ENCODE measurements at places on chromosomes 7 and 10.
A peak's percentile ranks its signal among the peaks of the same experiment; 100 is the strongest.

DNA sequence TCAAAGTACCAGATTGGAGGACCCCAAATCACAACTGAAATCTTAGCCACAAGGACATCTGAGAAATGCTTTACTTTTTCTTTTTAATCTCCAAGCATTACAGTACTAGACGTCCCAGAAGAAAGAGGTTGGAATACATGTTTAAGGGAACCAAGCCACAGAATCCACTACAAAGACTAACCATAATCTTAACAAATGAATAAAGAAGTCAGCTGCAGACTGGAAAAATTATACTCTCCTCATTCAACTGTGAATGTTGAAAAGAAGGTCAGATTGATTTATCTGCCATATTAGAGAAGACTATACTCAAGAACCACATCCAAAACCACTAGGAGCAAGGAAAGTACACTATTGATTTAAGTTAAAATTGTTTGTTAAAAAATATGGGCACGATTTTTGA is 102.1 kb upstream of the ABCB5 start:
- DNase-seq: no peak

DNA sequence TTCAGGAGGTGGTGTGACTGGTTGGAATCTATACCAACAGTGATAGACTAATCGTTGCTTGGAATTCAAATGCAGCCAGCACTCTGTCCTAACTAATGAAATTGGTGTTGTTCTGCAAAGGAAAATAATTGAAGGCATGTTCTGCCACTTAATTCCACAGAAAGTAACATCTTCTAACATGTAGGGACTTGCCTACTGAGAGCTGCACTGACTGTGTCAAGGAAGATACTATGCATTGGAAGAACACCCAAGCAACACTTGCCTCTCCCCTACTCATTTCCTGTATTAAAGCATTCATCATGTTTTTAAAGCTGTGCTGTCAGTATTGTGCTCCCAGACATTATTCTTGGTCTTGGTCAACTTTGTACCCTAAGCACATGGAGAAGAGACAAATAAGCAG is 2.7 kb upstream of the CYP3A7 start:
- no peak for DNase-seq

GRCh38 chr7:8221567-8221966 is 40.4 kb downstream of the ICA1 start:
- DNase-seq: no peak

GRCh38 chr10:120671491-120671890 is 179.7 kb upstream of the WDR11 start:
- DNase-seq: no peak

DNA sequence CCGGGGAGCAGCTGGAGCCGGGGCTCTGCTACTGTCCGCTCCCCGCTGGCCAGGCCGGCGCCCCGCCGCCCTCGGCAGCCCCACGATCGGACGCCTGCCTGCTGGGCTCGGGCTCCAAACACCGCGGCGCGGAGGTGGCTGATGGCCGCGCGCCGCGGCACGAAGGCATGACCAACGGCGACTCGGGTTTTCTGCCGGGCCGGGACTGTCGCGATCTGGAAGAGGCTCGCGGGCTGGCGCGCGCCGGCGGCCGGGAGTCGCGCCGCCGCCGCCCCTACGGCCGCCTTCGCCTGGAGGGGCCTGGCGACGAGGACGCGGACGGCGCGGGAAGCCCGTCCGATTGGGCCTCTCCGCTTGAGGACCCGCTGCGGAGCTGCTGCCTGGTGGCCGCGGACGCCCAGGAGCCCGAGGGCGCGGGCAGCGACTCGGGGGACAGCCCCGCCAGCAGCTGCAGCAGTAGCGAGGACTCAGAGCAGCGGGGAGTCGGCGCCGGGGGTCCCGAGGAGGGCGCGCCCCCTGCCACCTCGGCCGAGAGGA is 570 bp downstream of the TBC1D12 start:
- no peak for DNase-seq

GRCh38 chr10:61733358-61733940 is 70.7 kb downstream of the CABCOCO1 start:
- no peak for DNase-seq

DNA sequence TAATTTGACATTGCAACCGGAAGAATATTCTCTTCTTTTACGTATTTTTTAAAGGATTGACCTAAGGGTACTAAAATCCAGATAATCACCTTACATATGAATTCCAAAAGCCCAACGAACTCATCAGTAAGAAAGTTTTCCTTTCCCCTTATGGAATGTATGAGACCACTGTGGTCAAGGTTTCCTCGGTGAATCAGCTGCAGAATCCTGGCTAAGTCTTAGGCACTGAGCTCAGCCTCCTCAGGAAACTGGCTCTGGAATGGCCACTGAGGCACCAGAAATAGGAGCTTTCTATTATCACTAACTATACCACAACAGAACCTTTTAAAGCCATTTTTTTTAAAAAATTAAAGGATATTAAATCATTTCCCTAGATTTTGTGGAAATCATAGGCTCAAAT is 21.0 kb downstream of the SVIL start:
- DNase-seq: no peak

DNA sequence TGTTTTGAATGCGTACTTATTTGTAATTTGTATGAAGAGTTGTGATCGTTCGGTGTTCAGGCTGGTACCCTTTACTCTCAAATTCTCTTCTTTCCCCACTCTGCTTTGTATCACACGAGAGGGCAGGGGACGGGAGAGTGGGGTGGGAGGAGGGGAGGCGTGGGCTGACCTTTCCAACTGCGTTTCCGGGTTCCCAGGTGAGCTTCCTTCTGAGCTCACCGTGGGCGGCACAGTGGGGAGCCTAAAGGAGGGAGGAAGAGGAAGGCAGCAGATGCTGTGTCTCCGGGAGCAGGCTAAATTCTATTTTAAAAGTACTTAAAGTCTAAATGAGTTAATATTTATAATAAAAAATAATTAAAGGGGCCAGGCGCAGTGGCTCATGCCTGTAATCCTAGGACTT is 7.4 kb upstream of the XRCC2 start:
- DNase-seq: no peak

- no peak for DNase-seq
Observed at GRCh38 chr7:30172451-30172850, 37.7 kb downstream of the MTURN start.

DNA sequence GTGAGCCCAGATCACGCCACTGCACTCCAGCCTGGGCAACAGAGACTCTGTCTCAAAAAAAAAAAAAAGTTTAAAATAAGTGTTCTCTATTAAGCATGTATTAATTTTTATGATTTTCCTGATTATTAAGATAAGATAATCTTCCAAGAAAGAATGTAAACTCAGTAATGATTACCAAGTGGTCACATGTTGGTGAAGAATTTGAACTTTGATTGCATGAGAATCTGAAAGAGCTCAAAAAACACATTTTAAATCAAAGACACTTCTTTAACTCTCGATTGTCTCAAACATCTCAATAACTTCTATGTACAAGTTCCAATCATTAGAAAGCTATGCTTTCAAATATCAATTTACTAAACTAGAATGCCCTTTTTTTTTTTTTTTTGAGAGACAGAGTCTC is 33.8 kb downstream of the SNX8 start:
- DNase-seq: no peak

- no peak for DNase-seq
Observed at GRCh38 chr7:101100858-101101847, 15.9 kb downstream of the TRIM56 start.

DNA sequence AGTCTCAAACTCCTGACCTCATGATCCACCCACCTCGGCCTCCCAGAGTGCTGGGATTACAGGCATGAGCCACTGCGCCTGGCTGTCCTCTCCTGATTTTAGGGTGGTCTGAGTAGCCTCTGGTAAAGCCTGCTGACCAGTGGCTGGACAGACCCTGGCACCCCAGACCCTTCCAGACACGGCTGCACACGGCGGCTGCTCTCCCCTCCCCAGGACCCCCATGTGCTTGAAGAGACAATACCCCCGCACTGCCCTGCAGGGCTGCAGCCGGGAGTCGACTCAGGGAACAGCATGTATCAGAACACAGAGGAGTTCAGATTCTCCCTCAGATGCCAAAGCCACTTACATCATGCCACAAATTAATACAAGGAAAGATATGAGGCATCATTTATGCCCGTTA is 58.3 kb upstream of the CFAP46 start:
- DNase-seq: no peak

GRCh38 chr7:5629941-5630340 is 151.5 kb downstream of the RNF216 start:
- DNase-seq: peak; percentile 27

DNA sequence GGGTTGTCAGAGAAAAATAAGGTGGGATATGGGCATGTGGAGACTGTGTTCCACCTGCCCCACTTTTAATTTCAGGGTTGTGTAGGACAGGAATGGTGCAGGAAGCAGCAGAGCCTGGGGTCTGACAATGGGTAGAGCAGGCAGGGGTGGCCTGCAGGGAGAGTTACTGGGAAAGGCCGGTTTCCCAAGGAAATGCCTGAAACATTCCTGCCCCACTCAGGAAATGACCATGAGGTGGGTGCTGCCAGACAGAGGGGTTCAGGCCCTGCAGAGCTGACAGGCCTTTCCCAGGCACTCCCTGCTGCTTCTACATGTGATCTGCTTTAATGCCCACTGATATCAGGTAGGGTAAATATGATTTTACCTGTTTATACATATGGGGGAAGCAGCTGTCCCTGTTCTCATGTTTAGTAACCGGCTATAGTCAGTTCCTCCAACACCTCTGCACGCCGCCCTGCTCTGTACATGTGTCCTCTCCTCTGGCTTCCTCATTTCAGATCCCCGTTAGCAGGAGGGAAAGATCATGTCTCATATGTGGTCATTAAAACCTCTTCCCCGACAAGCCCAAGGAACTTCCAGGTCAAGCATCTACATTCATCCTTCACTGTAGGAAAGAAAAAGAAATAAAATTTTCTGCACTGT is 118.6 kb upstream of the PRSS58 start:
- DNase-seq: no peak

GRCh38 chr10:133257489-133258065 is 19.1 kb downstream of the ADAM8 start:
- peak; percentile 28 for DNase-seq

DNA sequence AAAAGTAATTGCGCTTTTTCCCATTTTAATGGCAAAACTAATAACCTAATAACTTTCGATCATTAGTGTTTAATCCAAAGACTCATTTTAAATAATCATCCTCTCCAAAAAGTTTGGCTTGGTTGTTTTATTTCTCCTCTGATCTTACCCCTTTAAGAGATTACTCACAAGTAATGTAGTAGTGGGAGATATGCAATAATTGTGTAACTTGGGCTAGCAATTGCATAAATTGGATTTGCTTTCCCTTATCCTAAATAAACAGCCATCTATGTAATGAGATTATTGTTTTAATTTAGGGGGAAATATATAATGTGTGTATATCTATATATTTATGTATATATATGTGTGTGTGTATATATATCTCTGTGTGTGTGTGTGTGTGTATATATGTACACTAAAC is 82.5 kb downstream of the RNLS start:
- no peak for DNase-seq

DNA sequence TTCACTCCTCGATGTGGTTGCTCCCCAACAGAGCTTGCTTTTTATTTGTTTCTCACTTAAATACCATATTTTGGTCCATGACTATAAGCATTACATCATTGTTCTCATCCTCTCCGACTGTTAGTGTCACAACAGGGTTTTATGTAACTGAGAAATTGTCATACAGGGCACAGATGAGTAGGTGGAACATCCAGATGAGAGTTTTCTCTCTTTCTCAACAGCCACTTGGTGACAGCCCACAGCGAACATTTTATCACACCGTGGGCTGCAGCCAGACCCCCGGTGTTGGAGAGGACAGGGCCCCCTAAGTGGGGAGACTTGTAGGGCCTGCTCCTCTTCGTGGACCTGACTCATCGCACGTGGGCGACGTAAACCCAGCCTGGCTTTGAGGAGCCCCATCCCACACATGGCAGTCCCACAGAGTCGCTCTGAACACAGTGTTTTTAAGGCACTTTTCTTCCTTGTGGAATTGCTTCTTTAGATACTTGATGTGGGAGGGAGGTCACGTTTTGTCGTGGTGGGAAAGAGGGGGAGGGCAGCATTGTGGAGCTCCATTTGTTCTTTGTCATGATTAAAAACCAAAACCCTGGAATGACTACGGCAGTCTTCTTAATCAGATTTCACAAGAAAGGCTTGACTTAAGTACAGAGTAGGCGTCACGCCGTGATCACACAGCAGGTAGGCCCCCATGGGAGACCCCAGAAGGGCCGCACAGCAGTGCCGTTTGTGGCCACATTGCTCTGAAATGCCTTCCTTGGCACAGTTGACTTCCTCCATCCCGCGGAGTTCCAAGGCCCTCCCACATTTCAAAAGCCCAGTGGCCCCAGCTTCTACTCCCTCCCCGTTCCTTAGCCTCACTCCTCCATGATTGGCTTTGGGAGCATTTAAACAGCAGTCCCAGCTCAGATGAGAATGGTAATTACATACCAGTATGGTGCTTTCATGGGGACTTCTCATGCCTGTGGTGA is 220.6 kb downstream of the CCDC3 start:
- peak; percentile 63 for DNase-seq

GRCh38 chr10:70675496-70676161 is 3.3 kb downstream of the ADAMTS14 start:
- no peak for DNase-seq

DNA sequence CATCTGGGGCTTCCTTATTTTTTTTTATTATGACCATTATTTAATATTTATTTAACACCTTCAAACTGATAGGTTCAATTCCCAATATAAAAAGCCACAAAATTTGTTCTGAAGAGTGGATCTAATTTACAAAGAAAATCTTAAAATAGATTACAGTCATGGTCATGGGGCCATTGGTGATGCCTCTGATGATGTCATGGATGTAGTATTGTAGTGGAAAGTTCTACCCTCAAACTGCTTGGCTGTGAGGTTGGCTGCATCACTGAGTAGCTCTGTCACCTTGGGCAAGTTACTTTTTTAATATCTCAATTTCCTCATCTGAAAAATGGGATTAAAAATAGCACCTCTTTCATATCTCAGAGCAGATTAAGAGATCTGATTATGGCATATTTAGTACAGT is 128.5 kb downstream of the DKK1 start:
- DNase-seq: no peak

- DNase-seq: no peak
Observed at GRCh38 chr7:20287317-20287716, 43.4 kb upstream of the ITGB8 start.

DNA sequence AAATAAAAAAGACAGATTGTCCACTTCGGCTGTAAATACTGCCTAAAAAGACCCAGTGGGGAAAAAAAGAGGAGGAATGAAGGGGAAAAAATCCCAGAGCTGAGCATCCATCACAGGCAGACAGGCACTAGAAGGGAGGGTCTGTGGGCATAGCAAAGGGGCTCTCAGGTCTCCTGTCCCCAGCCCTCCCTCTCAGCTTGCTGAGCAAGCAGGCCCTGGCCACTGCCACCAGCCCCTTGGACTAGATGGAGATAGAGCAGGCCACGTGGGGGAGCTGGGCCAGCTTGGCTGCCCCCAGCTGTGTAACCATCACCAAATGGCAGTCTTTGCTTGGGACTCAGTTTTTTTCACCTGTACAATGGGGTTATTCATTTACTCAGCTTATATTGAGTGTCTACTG is 141.6 kb upstream of the UNC5B start:
- DNase-seq: no peak

Data from stimulated activated CD8-positive, alpha-beta memory T cell treated with anti-CD3 and anti-CD28 coated beads, Interleukin-15, amount 100 ng/mL, for 48 hours (primary cell).